ENCODE measurements at places on chromosomes 4 and X. TPM values are rescaled to one million over a fixed set of nuclear protein-coding genes. Genes with fewer than 3 reads are reported as not detected.

GRCh38 chr4:184080674-184081073 lies 137.0 kb downstream of the ENPP6 start:
- DNase-seq, result no peak
- no peaks in the 10 kb centered on the region for H3K36me3 ChIP-seq
- no peaks in the 10 kb centered on the region for H3K4me1 ChIP-seq
- peaks cover 6% of the 10 kb centered on the region for H3K27me3 ChIP-seq

DNA sequence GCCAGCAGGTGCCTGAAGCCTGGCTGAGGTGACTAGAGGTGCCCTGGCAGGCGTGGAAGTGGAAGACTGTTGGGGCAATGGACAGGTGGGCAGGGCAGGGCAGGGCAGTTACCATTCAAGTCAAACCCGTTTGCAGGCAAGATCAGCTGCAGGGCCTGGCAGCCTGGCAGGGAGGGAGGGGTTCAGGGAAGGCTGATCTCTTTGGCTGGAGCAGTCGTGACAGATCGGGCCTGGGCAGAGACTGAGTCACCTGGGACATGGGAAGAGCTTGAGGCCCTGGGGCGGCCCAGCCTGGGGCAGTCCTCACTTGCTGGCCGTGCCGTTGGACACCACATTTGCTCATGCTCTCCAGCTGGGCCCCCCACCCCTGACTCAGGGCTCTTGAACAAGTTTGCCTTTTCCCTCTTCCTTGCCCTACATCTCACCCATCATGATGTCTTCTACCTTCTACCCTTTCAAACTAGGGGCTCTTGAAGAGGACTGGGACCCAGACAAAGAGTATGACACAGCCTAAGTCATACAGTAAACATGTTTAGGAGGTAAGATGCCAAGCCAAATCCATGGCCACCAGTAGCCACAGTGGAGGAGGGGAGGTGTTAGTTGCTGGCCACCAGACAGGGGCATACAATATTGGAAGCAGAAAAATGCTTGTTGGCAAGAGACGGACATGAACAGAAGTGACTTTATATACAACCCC lies 2.0 kb upstream of the ZNF185 start:
- no peak overlapping the region for H3K27ac ChIP-seq
- peaks cover 5% of the 10 kb centered on the region for H3K36me3 ChIP-seq
- H3K4me1 ChIP-seq, result peaks cover 4% of the 10 kb centered on the region
- H3K4me3 ChIP-seq, result no peak overlapping the region

The XAGE1B gene
- not detected for total RNA-seq

The TMPRSS11F gene
- not detected for total RNA-seq

The HSFX3 gene
- total RNA-seq, result not detected

The COL25A1 gene
- total RNA-seq, result 0.45 TPM

DNA sequence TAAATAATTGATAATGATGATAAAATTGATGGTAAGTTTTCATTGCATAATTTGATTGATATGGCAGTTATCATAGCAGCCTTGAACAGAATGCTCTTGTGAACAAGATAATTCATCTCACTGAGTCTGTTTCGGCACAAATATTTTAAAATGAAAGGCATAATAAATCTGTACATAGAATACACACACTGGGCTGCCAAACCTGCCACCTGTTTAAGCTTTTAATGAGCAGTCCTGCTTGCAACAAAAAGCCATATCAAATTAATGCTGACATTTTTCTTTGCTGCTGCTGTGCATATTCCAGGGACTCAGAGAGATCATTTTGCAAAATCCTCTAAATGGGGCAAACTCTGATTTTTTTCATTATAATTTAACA lies 201.1 kb downstream of the ARHGAP24 start:
- H3K27ac ChIP-seq, result no peak overlapping the region
- no peak overlapping the region for H3K4me3 ChIP-seq
- no peak for DNase-seq
- peaks cover 2% of the 10 kb centered on the region for H3K36me3 ChIP-seq
- peaks cover 2% of the 10 kb centered on the region for H3K27me3 ChIP-seq

GRCh38 chrX:6184900-6185515 lies 43.7 kb downstream of the NLGN4X start:
- peaks cover 3% of the 10 kb centered on the region for H3K4me1 ChIP-seq
- DNase-seq, result no peak
- no peaks in the 10 kb centered on the region for H3K36me3 ChIP-seq
- no peaks in the 10 kb centered on the region for H3K27me3 ChIP-seq

The IL3RA gene
- 0.23 TPM for total RNA-seq

DNA sequence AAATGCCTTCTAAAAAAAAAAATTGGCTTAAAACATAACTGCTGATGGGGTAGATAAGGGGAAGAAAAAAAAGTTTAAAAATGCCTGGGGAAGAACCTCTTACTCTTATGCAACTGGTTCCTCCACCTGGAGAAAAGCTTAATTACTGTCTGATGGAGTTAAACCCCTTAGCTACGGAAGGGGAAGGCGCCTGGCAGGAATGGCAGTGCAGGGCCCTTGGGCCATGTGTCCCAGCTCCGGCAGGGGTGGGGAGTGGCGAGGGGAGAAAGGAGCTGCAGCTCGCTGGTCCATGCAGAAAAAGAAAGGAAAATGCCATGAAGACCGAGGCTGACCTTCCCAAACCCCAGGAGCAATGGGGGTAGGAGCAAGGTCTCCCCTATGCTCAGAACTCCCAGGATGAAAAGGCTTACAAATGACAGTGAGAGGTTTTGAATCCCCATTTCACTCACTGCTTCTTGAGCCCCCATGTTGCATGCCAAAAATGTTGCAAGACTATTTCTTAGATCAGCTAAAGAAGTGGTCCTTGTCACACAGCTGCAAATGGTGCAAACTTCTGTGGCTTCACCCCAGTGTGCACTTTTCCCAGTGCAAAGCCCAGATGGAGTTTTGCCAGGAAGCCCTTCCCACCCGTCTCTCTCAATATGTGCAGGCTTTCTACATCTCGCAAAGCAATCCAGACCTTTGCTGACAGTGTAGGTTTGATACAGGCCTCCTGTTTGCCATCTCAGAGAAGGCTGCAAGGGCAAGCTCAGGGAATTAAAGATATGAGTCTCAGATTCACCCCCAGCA lies 204.8 kb upstream of the CT83 start:
- H3K4me3 ChIP-seq, result no peak overlapping the region
- H3K27ac ChIP-seq, result no peak overlapping the region
- H3K27me3 ChIP-seq, result no peaks in the 10 kb centered on the region

The AFF2 gene
- total RNA-seq, result 11.8 TPM

The CHM gene
- total RNA-seq, result 55.1 TPM

- H3K4me3 ChIP-seq, result no peak overlapping the region
- H3K4me1 ChIP-seq, result no peaks in the 10 kb centered on the region
- H3K36me3 ChIP-seq, result no peaks in the 10 kb centered on the region
- H3K27ac ChIP-seq, result no peak overlapping the region
Observed at GRCh38 chrX:9362363-9362928, 102.4 kb upstream of the TBL1X start.

DNA sequence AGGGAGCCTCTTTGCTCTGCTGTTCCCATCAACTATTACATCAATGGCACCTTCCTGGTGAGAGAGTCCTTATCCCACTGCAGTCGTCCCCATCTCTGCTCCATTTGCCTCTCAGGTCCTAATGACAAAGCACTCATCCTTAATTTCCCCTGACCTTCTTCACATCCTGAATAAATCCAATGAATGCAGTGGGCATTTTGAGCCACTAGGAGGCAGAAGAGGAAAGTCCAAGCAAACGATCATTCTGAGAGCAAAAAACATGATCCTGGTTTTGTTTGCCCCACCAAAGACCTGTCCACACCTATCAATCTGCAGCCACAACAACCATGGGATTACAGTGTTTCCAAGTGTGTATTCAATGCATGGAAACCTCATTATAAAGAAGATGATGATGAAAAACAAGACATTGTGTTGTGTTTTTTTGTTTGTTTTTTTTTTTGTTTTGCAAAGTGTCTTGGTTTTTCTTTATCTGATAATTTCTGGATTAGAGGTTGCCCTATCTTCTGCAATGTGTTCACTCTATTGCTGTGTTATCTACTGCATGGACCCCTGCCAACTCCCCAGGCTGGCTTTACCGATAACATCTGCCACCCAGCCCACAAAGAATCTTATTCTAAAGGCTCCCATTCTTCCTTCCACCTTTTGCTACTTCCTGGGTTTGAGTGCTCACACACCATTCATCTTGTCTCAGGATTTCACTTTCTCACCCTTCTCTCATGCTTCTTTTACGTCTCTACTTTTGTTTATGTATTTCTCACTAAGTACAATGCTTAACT lies 207.2 kb downstream of the NLGN4X start:
- H3K36me3 ChIP-seq, result no peaks in the 10 kb centered on the region
- H3K27me3 ChIP-seq, result peaks cover 10% of the 10 kb centered on the region
- DNase-seq, result no peak
